ENCODE measurements at places on chromosomes 7 and 10. TPM values are rescaled to one million over a fixed set of nuclear protein-coding genes. Genes with fewer than 3 reads are reported as not detected.

DNA sequence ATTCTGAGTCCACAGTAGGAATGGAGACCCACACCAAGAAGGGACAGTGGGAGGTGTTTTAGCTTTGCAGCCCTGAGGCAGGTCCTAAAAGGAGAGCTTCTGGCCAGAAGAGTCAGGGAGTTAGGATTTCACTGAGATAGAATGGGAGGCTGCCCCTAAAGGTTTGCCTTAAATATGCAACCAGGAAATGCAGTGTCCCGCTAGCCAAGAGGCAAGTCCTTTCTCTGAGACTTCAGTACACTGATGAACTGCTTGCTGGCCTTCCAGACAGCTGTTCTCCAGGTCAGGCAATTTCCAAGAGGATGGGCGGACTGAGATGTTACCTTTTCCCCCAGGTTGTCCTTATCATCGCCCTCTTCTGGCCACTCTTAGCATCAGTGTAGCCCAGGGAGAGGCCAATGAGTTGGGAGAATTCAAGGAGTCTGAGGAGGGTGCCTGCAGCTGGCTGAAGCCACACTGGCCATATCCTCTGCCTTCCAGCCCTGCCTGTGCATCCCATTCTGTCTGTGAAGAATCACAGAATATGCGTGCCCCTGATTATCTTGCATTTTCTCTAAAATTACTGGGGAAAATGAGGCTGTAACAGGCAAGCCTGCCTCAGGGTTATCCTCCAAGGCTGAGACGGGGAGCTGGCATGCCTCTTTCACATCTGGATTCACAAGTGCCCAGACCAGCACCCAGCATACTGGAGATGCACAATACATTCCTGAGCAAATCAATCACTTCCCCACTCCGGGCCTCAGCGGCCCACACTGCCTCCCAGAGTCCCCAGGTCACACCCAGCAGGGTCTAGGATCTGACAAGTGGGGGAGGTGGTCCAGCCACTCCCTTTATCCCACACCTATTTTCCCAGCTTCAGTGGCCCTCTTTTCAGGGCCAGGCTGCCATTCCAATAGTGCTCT is 2.4 kb downstream of the TLL2 start:
- peak; percentile 38 for DNase-seq

DNA sequence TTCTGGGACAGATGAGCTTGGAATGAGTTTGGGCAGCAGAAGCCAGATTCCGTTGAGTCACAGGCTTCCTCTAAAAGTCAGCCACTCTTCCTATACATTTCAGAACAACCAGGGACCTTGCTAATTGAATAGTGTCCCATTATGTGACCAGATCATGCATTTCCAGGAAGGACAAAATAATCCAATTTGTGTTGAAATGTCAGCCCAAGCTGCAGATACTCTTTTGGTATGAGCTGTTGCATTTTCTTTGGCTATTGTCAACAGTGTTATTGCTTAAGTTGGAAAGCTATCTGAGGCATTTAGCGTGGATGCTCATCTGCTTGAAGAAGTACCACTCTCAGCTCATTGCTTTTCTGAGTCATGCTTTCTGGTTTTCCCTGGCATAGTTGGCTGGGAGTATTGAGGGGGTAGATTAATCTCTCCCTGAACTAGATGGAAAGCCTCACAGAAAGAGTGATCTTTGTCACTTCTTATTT is 223.7 kb upstream of the HABP2 start:
- DNase-seq: peak; percentile 54

Gene CAV1
- 219 TPM for total RNA-seq

Gene IGFBP1
- 0.22 TPM for total RNA-seq

DNA sequence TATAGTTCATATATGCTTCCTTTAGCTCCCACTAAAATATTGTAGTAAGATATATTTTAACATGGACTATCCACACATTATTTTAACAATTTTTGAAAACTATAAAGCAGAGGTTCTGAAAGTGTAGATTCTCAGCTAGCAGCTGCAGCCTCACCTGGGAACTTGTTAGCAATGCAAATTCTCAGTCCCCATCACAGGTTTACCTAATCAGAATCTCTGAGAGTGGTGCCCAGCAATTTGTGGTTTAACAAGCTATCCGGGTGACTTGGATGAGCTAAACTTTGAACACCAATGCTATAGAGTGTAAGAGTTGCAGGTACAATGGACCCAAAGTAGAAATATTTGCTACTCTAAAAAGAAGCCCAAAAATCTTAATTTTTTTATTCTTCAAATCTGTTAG is 99.8 kb upstream of the MDFIC start:
- no peak for DNase-seq

- no peak for DNase-seq
Observed at GRCh38 chr7:94237417-94237816, 157.3 kb upstream of the COL1A2 start.

Gene CCL26
- 1.7 TPM for total RNA-seq

DNA sequence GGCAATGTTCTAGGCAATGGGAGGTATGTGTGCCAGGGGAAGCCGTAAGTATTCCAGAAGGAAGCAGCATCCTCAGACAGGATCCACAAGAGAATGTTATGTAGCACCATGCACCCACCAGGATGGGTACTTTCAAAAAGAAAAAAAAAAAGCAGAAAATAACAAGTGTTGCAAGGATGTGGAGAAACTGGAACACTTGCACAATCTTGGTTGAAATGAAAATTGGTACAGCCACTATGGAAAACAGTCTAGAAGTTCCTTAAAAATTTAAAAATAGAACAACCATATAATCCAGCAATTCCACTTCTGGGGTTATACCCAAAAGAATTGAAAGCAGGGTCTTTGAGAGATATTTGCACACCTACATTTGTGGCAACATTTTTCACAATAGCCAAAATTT is 20.2 kb downstream of the C10orf71 start:
- no peak for DNase-seq

DNA sequence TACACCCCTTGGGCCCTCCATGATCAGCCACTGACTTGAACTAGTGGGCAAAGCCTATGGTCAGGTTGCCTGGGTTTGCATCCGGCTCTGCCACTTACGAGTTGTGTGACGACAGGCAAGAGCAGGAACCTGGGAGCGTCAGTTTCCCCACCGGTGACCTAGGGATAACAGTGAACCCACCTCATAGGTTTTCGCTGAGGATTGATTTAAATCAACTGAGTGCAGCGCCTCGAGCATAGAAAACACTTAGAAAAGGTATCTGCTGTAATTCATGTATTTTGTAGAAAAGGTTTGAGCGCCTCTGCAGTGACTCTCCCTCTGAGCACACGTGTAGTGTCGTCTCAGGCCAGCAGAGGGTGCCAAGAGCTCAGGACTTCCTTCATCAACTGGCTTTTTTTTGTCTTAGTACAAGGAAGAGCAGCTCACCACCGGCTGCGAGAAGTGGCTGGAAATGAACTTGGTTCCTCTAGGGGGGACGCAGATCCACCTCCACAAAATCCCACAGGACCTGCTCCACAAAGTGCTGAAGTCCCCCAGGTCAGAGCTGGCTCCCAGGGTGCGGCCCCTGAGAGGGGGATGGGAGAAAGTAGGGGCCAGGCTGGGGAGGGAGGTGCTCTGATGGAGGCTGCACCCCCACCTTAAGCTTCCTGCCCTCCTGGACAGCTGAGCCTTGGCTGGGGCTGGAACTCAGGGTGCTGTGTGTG is 27.7 kb downstream of the BTBD16 start:
- peak; percentile 62 for DNase-seq

GRCh38 chr7:92644406-92645113 is 54.4 kb upstream of the FAM133B start:
- no peak for DNase-seq

DNA sequence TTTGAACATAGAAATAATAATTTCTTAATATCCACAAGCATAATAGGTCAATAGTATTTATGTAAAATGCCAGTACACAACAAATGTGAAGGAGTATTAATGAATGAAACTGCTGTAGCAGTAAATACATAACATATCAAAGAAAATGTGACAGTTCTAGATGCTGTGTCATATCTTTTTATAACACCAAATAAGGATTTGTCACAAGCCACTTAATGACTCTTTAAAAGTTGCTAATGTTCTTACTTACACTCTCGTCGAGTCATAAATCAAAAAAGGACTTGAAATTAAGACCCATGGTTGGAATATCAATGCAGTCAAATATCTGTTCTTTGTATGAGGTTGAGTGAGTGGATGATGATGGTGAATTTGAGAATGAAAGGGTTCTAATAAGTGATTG is 96.6 kb downstream of the CELF2 start:
- no peak for DNase-seq

- no peak for DNase-seq
Observed at GRCh38 chr7:107355616-107356015, 114.2 kb upstream of the GPR22 start.

- DNase-seq: no peak
Observed at GRCh38 chr10:119138346-119139306, 26.9 kb downstream of the SFXN4 start.

DNA sequence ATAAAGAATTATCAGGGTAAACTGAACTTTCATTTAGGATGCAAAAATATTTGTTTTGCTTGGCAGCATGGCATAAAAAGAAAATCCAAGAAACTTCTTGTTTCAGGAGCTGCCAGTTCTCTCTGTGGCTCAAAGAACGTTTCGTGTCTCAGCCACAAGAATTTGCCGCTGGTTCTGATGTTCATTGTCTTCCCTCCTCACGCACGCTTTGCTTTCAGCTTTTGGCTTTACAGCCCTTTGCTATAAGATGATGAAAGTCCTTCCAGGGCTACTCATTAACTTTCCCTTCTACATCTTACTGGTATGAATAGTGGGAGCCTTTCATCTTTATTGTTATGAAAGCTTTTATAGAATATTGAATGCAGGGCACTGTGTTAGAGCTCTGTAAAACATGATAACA is 124.7 kb downstream of the BICC1 start:
- no peak for DNase-seq

Gene CCT6A
- total RNA-seq: 538 TPM

- no peak for DNase-seq
Observed at GRCh38 chr10:13743101-13743693, 156.4 kb downstream of the PRPF18 start.

DNA sequence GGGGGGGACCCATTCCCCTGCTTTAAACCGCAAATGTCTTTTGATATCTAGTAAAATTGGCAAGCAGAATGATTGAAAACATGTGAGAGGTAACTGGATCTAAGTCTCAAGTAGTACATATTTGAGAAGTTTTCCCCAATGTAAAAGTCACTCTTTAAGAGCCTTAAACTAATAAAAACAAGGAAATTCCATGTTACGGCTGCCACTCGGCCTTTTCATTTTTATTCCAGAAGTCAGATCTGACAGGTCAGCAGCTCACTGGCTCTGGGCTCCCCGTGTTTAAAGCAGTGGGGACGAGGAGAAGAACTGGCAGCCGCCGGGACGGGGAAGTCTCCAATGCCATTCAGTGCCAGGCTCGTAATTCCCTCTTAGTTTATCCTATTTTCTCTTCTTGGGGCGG is 80.7 kb downstream of the CUX1 start:
- DNase-seq: no peak
